ENCODE measurements at places on chromosomes 1 and 21.

- DNase-seq, result no peak
These were observed 24.4 kb upstream of the TMEM54 start for GRCh38 chr1:32925403-32926162.

GRCh38 chr1:42379794-42380585 is 602 bp upstream of the RIMKLA start:
- no peak for DNase-seq

GRCh38 chr1:39788758-39789570 is at the start of gene BMP8B:
TSS of gene BMP8B (minus strand) at chr1:39788865. CDS start at chr1:39788485, 380 bp downstream.
- DNase-seq, result no peak

DNA sequence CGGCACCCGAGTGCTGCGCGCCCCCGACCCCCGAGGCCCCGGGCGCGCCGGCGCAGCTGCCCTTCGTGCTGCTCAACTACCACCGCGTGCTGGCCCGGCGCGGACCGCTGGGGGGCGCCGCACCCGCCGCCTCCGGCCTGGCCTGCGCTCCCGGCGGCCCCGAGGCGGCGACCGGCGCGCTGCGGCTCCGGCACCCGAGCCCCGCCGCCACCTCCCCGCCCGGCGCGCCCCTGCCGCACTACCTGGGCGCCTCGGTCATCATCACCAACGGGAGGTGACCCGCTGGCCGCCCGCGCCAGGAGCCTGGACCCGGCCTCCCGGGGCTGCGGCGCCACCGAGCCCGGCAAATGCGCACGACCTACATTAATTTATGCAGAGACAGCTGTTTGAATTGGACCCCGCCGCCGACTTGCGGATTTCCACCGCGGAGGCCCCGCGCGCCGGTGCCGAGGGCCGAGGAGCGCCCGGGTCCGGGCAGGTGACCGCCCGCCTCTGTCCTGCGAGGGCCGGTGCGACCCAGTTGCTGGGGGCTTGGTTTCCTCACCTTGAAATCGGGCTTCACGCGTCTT is 49.0 kb downstream of the SIM2 start:
- DNase-seq, result no peak

DNA sequence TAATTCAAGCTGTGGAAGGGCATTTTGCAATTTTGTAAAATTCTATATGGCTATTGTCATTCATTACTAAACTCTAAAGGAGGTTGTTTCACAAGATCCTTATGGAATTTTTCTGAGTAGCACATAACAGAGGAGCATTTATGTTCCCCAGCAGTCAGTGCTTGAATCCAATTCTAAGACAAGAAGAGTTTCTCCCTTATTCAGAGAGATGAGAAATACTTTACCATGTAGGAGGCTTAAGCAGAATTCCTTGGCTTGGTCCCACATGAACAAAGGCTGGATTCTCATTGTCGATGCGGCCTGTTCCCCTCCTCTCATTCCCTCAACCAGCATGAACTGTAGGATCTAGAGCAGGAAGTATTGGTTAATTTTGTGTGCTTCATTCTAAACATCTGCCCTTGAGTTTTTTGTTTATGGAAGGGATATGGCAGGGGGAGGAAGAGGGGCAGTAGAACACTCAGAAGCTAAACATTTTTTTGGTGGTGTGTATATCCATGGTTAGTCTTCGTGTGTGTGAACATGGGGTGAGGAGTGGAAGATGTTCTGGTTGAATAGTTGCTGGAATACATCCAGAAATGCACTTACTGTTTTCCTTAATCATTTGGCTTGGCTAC is 74.3 kb downstream of the LAMC1 start:
- DNase-seq, result no peak

DNA sequence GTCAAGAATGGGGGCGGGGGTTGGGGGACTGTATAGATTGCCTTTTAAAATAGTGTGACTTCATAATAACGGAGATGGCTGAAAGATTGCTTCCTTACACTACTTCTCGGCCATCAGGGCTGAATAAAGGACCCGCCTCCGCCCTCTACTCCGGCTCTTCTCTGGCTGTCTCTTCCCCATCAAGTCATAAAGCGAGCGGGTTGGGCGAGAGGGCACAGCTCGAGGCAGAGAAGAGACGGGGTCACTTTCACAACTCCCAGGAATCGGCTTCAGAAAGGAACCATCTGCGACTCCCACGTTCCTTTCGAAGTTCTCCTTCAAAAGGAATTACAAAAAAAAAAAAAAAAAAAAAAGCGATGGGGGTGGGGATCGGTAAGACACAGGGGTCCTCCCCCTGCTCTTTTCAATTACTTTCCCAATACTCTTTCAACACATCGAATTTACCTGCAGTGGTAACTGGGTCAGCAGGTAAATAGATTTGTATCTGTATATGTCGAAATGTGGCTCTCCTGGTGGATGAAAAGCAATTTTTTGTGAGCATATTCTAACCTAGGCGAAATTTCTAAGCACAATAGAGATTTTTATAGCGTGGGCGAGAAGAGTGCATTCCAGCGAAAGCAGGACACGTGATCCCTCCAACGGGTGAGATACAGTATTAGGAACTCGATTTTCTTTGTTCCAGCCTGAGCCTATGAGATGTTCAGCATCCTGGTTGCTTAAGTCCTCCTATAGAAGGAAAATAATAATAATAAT is 2.0 kb downstream of the LRRC7 start:
- no peak for DNase-seq

- DNase-seq, result no peak
These were observed 532.7 kb upstream of the OLFM3 start for GRCh38 chr1:102529446-102529845.

Data from KG1 (cell line).